ENCODE measurements at places on chromosomes 16 and 17.

GRCh38 chr17:6498356-6498755, 54.1 kb downstream of the PIMREG start:
- no peak for DNase-seq

DNA sequence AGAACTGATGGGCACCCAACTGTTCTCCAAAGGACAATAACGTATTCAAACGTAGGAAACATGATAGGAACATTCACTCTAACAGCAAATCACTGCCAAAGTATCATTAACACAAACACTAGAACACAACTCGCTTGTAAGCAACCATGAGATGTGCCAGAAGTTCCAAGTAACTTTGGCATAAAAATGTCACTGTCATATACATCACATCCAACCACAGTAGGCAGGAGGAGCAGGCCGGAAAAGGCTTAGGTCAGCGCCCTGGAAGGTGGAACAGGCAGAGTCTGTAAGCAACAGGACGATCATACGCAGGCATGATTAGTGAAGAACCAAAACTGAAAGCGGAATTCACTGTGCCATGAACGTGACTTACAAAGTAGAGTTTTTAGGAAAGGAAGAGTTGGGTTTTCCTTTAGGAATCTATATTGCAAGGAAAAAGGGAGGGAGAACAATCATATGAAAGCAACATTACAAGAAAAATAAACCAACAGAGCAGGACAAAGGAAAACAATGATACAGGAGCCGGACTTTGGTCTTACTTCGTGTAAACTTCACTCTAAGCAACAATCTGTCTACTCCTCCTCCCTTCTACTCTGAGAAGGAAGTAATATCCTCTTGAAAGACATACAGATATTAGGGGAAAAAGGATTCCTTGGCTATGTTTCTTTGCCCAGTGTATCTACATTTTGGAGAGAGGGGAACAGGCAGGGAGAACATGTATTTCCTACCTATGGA, 52.3 kb downstream of the YWHAE start:
- DNase-seq: no peak

- no peak for DNase-seq
Observed at GRCh38 chr17:57946798-57947358, 8.3 kb downstream of the CUEDC1 start.

- DNase-seq: no peak
Observed at GRCh38 chr17:42306385-42306667, 18.0 kb downstream of the STAT5A start.

- no peak for DNase-seq
Observed at GRCh38 chr16:17213025-17213424, 257.7 kb downstream of the XYLT1 start.

- no peak for DNase-seq
Observed at GRCh38 chr17:4586043-4586442, 1.7 kb downstream of the SMTNL2 start.

- DNase-seq: no peak
Observed at GRCh38 chr17:51238255-51238887, 21.5 kb downstream of the MBTD1 start.

Measured in activated T-helper 1 cell treated with anti-CD3 and anti-CD28 coated beads, Interleukin-2, amount 50 U/mL, for 16 hours (primary cell).